ENCODE measurements at places on chromosomes 6 and 20.

DNA sequence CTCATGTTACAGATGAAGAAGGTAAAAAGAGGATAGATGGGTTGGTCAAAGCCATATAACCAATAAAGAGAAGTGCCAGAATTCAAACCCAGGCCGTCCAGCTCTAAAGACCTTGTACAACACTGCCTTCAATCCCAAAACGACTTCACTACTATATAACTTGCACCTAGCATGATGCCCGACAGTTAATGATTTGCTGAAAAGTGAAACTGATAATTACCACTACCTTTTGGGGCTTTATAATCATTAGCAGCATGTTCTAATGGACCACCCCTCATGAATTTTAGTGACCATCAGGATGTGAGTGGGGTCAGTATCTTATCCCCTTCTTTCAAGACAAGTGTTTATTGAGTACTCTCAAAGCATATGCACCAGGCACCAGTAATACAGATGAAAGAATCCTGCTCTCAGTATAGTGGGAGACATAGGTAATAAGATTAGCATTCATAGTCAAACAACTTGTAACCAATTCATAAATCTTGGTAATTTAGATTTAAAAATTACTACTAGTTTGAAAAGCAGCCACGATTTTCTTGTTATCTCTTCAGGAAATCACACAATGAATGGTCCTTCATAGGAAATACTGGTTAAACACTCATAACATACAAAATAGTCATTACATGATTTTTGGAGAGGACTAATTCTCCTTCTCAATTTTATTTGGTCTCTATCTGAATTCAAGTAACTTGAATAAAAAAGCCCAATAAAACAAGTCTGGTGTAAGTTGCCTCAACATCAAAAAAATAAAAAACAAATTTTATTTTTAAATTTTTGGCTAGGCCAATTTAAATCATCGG is 98.0 kb downstream of the EPB41L2 start:
- DNase-seq, result no peak

GRCh38 chr6:170278743-170279094 is 12.2 kb downstream of the DLL1 start:
- no peak for DNase-seq

DNA sequence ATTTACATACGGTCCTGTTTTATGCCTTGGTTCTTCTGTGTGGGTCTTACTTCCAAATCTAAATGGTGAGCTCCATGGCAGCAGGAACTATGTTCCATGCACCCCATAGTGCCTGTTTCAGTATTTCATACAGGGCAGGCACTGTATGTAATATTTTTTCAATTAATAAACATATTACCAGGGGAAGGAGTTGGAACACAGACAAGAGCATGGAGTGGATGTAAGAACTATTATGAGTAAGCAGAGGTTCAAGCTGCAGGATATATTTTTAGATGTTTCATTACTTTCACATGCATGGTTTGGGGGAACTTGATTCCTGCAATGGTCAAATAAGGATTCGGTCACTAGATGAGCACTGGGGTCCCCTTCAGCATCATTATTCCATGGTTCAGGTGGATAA is 108.3 kb downstream of the KIF13A start:
- no peak for DNase-seq

DNA sequence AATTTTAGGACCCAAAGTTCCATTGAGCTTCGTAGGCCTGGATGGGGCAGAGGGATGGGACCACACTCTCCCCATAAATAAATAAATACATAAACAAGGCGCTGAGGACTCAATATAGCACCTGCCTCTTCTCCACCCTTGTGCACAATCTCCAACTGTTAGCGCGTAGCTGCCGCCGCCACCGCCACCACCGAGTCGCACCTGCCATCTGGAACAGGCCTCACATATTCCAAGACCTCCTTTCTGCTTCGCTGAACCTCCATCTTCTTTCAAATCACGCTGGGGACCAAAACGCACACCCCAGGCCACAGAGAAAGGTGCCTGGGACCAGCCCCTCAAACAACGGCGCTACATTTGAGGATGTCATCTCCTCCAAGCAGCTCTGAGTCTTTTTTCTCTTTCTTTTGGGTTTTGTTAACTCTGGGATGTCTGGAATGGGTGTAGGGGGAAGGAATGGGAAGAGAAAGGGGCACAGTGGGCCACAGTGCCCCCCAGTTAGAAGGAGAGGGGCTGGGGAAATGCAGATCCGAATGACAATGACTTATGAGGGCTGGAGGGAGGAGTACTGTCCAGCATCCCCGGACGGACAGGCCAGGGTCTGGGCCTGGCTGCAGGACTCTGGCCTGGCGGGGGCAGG is 49.7 kb downstream of the NOL4L start:
- no peak for DNase-seq

GRCh38 chr20:19832875-19833274 is 74.8 kb downstream of the RIN2 start:
- peak; percentile 49 for DNase-seq

- DNase-seq, result no peak
These were observed 30.5 kb downstream of the PLCB1 start for GRCh38 chr20:8162610-8163009.

DNA sequence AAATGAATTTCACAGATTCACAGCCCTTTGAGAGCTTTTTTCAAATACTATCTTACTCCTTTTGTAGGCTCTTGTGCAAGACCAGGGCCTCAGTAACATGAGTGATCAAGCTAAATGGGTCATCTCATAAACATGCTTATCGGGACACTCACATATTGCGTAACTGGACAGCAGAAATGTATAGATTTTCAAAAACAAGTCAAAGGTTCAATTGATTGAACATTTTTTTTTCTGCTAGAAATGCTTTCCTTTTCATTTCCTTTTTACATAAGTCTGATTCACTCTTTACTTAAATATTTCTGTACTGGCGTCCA is 8.7 kb upstream of the SALL4 start:
- no peak for DNase-seq

DNA sequence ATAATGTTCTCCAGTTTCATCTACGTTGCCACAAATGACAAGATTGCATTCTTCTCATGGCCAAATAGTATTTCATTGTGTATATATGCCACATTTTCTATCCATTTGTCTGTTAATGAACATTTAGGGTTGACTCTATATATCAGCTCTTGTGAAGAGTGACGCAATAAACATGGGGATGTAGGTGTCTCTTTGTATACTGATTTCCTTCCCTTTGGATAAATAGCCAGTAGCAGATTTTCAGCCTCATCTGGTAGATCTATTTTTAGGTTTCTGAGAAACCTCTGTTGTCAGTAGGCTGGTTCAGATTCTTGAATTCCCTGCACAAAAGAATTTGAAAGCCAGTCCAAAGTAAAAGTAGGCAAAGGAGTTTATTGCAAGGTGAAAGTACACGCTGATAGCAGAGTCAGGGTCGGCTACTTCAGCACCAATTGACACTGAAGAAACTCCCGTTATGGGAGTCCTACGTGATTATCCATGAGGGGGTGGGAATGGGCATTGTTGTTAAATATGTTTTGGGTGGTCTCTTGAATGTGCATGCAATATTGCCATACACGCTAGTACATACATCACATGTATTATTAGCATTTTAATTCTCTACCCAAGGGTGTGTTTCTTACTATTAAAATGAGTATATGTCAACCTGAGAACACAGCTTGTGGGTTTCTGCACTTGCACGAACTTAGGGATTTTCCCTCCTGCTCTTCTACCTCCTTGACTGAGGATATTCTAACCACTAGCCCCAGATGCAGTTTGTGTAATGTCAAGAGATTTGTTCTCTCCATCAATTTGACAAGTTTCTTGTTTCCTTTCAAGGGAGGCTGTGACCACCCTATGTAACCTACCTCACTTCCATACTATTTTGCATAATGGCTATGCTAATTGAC is 14.4 kb upstream of the SLC17A2 start:
- no peak for DNase-seq

GRCh38 chr20:63694584-63695423 is 1.6 kb upstream of the TNFRSF6B start:
- peak; percentile 26 for DNase-seq

- DNase-seq, result no peak
These were observed 449 bp upstream of the AVP start for GRCh38 chr20:3084986-3085360.

DNA sequence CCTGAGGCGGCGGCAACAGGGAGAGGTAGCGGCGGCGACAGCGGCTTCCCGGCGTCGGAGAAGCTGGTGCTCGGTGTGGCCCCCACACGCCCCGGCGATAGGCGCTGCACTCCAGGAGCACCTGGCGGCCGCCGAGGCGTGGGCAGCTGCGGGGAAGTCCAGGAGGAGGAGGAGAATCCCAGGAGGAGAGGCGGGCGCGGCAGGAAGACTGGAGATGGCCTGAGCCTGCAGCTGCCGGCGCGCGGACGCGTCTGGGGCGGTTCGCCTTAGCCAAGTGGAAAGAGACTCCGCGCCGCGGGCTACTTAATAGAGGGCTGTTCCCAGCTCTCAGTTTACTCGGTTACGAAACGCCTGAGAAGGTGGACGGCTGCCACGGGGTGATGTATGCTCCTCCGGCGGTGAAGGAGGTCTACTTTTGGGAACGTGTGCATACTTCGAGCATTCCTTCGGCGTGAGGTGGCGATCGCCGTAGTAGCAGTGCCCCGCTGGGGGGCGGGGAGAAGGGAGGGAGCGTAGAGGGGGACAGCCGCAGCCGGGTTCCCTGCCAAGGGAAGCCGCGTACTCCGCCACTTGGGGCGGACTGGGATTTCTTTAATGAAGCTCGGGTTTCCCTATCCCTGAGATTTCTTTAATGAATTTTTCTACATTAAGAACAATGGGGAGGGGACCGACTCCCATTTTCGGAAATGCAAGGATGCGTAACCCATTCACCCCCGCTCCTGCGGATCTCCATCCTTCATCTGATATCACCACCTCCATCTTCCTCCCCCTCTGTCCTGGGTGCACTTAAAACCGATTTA is at the start of gene COL12A1:
TSS of gene COL12A1 (minus strand) at position 278 of the 800 bp plus-strand sequence. CDS start 3,261 bp downstream, outside the sequence.
- DNase-seq, result peak; percentile 49

DNA sequence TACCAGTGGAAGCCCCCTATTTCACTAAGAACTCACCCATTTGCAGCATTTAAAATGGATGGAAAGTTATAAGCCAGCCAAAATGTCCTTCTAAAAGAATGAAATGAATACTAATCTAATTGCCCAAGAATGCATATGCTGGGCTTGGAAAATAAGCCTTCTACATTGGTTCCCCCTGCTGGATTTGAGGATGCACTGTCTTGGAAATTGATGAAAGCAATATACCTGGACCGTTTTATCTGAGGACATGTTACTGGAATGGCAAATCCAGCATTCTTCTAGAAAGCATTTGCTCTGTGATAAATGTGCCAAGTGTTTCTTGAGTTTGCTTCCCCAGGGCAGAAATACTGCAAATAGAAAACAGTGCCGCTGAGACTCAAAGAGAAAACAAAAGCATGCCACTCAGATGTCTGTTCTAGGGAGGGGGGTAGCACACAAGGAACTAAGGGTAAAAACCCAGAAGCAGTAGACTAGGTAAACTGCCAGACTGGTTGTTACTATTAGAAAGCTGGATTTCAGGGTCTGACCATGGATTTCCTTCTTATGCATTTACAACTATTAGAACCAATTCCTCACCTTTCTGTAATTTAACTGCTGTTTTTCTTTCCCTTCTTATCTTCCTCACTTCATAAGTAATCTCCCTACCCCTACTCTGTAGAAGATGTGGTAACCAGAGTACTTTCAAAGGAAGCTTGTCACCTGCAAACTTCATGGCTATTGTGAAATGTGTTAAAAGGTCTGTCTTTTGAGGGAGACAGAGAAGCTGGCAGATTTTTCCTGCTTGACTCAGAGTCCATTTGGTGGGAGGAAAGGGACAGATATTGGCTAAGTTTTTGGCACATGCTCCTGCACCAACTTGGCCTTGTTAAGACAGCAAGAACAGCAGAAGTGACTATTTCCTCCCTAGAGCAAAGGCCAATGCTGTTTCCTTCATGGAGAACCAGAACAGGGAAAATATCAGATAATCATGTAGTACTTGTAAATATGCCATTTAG is 642.6 kb downstream of the KIF16B start:
- DNase-seq, result no peak

DNA sequence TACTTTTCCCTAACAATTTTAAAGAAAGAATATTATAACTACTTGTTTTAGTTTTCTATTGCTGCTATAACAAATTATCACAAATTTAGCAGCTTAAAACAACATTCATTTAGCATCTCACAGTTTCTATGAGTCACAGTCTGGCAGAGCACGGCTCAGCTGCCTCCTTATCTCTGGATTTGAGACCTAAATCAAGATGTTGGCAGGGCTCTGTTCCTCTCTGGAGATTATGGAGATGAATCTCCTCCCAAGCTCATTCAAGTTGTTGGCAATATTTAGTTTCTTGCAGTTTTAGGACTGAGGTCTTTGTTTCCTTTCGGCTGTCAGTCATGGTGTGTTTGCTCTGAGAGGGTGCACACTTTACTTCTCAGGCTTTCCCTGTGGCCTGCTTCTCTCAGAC is 1065.8 kb upstream of the EYS start:
- no peak for DNase-seq

GRCh38 chr20:63191400-63191799 is 24.5 kb downstream of the YTHDF1 start:
- DNase-seq, result no peak

- peak; percentile 61 for DNase-seq
These were observed 654 bp downstream of the WASF1 start for GRCh38 chr6:110178626-110179405.

DNA sequence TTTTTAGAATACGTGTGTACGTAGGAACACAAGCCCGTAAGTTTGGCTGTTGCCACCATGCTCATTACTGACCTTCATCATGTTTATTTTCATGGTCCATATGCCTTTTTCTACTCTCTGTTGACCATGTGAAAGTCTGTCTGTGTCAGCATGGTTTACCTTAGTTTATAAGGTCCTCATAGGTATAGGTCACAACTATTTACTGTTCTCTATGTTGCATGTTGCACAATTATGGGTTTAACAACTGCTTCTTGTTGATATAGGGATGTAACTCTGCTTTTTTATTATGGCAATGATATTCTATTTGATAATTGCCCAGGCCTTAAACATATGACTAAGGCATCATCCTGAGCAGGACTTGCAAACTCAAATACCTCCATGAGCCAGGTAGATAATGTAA is 13.4 kb upstream of the RANBP9 start:
- no peak for DNase-seq

DNA sequence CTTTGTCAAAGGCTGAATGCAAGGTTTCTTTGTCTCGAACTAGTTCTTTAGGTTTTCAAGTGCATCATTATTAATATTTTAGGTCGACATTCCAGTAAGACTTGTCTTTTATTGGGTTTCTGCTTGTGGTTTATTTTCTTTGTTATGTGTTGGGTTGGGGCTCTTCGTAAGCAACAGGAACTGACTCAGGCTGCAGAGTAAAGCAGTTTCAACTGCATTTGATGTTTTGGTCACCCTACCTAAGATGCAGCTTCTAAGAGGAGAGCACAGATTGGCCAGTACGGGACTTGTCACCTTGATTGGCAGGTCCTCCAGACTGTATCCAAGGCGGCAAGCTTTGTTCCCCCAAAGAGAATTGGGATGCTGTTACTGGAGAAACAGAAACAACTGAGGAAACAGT is 149.5 kb upstream of the SULF2 start:
- DNase-seq, result no peak

DNA sequence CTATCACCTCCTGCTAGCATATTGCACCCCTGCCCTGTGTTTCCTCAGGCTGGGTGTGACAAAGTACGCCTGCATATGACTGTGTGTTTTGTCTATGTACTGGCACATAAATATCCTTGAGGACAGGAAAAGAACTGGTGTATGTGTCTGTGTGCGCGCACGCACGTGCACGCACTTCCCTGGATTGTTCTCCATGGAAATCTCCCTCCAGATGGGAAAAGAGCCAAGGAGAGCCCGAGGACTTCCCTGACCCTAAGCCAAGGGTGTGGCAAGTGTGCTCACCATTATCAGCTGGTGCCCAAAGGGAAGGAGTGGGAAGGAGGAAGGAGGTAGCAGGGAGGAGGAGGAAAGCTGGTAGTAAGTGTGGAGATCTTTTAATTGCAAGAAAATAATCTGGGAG is 117.6 kb downstream of the HIVEP2 start:
- no peak for DNase-seq
